Left kidney (tissue), 8 donors: ENCODE measurements at places on chromosomes 5 and 9.

- no peak for DNase-seq
These were observed 63.2 kb downstream of the SLC44A1 start for GRCh38 chr9:105307591-105308130.

DNA sequence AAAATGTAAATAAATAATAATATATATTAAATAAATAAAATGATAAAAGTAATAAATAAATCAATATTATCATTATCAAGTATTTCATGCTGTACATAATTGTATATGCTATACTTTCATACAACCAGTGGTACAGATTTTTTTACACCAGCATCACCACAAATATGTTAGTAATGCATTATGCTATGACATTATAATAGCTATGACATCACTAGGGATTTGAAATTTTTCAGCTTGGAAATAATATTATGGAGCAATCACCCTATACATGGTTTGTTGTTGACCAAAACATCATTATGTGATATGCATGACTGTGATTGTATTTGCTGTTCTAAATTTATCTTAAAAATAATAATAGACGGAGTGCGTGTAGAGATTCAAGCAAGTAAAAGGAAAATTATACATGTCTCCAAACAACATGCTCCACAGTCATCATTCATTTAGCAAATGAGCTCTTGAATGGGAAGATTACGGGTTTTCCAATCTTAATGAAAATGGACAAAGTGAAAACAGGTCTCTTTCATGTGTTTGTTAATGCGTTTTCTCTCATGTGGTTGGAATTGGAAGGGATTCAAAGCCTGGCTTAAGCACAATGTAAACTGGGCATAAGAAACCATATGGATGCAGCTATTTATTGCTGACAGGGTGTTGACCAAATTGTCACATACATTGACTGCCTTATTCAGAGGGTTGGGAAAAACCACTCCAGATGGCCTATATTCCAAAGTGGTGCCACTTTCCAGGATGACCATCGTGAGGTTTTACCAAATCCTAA is 643.0 kb upstream of the RGMB start:
- no peak for DNase-seq

- no peak for DNase-seq
These were observed 284.9 kb upstream of the IRX4 start for GRCh38 chr5:2167671-2168070.

DNA sequence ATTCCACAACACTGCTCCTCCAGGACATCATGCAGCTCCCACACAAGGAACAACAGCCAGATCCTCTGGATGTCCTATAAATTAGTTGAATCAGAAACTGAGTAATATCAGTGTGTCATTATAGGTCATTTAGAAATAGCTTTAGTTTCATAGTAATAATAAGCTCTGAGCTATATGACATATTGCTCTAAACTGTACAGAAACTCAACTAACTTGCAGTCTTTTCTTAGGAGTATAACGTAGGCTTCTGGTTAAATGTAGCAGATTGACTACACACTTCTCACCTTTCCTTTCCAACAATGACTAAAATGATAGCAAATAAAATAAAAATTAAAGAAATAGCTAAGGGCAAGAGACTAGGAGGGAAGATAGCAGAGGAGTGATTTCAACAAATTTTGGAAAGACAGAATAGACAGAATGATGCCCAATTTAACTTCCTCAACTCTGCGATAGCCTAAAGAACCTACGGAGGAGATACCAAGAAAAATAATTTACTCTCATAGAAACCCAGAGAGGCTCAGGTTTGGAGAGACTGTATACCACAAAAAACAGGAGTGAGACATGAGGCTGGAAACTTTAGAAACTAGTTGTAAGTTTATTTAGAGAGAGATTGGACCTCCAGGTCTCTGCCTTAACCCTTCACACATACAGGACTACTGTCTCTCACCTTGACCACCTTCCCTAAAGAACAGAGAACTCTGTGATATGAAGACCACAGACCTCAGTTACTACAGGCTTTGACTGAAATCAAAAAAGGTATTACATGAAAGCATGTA is 193.7 kb downstream of the TSSK1B start:
- no peak for DNase-seq

- DNase-seq = no peak
These were observed 136.4 kb downstream of the WDR41 start for GRCh38 chr5:77355751-77356150.

DNA sequence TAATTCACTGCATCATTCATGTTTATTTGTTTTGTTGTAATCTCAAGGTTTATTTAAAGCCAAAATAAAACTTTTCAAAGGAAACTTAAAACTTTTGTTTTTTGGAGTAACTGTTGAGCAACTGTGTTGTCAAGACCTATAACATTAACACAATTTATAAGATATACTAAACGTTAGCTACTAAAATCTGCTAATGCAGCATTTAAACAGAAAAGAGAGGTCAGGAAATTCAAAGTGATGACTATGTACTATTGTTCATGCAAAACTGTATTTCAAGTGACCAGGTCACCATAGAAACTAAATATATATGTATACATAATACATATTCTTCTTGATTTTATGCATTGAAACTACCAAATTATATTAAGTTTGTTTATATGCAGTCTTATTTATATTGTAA is 1740.9 kb downstream of the EFNA5 start:
- no peak for DNase-seq

DNA sequence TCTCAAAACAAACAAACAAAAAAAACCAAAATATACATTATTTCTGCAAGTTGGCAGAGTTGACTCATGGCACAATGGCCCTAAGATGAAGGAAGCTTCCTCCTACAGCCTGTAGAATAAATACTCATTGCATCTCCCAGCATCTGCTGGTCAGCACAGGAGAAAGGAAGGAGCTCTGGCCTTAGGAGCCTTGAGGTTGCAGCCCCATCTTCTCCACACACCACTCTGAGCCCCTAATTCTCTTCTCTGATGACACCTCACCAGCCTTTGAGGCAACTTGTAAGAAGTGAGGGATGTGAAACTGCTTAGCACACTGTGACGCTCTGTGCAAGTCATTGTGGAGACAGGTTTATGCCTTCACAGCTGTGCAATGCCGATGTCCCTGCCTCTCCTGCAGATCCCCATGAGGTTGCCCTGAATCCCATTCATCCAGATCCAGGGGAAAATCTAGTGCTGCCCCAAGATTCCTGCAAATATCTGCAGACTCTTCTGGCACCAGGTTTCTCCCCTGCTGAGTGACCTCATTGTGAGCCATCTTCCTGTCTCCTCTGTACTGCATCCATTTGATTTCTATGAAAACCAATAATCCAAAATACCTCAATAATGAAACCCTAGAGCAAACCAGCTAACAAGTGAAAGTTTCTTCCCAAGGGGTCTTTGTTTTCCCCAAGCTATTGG is 65.3 kb upstream of the TGFBR1 start:
- no peak for DNase-seq

GRCh38 chr5:158164296-158165047 is 305.5 kb upstream of the CLINT1 start:
- DNase-seq = no peak

DNA sequence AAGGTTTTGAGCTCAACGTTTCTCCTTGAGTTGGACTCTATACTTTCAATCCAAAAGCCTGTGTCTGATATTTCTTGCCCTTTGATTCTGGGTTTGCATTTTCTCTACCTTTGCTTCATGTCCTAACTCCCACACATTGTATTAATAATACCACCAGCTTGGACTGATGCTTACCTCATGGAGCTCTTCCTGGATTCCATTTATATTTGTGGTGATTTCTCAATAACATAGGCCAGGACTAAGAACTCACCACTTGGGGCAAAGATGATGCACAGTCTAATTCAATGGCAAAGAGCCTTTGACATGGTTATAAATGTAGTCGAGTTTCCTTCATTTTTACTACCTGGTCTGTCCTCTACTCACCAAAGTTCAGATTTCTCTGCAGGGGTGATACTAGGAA is 27.5 kb upstream of the EFNA5 start:
- no peak for DNase-seq

- DNase-seq = peak; percentile 82
These were observed at the start of gene PAIP1 for GRCh38 chr5:43556857-43557542. TSS of gene PAIP1 (minus strand) at chr5:43557077. CDS start at chr5:43556846, 231 bp downstream.

DNA sequence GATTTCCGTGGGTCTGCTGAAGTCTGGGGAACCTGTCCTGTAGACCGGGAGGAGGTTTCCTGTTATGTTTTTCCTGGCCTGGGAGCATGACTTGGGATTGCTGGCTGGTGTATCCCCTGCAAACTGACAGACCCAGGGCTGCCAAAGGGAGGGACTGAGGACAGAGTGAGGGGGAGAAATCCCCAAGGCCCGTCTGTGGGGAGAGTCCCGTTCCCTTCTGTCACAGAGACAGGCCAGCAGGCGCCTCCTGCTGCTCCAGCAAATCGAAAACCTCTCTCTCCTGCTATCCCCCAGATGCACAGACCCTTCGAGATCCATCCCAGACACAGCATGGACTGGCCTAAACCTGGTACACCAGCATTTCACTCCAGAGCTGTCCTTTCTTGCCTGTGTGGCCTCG is 56.2 kb upstream of the ALDH1B1 start:
- DNase-seq = no peak

DNA sequence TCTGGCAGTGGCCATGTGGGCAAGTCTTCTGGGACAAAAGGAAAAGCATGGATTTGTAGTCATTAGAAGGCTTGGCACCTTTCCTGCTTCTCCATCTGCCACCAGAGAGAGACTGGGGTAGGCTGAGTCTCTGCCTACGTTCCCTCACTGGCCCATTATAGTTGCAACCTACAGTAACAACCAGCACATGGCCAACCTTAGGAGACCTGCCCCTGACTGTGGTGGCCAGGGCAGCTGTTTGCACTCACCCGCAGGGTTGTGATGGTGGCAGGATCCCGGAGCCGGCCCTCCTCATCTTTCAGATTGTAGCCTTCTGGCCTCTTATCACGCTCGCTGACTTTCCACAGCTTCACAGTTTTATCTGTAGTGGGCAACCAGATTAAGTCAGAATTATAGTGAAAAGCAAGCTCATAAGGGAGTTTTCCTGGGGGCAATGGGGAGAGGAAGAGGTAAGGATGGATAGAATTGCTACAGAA is 174.9 kb upstream of the GPR151 start:
- DNase-seq = no peak

DNA sequence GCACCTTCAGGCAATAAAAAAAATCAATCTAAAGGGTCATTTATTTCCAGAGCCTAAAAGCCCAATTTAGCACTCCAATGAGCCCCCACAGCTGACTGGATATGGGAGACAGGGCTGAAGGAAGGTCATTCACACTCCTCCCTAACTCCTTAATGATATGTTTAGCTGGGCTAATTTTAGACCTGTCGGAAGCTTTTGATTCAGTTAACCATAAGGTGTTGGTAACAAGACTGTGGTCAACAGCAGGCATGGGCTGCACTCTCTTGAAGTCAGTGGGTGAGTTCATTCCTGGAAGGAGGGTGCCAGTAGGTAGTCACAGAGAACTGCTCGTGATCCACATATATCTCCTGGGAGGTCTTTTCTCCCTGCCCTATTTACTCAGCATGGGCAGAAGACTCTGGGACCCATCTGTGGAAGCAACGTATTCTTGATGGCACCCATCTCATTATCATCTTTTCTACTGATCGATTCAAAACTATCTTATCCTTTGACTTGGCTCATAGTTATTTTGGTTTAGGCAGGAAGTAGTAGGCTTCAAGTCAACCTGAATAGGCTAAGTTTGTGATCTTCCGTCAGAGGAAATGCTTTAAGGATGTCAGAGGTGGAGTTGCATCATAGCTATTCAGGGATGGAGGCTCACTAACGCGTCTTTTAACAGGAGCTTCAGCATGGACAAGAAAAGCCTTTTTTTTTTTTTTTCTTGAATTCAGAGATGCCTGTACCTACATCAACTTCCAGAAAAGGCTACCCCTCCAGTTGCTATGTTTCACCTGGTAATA is 367.7 kb upstream of the SLC30A5 start:
- no peak for DNase-seq

GRCh38 chr9:33165263-33166151 is 1.6 kb downstream of the B4GALT1 start:
- no peak for DNase-seq
